Fibroblast of gingiva (primary cell): ENCODE measurements at places on chromosomes 3 and 15.

DNA sequence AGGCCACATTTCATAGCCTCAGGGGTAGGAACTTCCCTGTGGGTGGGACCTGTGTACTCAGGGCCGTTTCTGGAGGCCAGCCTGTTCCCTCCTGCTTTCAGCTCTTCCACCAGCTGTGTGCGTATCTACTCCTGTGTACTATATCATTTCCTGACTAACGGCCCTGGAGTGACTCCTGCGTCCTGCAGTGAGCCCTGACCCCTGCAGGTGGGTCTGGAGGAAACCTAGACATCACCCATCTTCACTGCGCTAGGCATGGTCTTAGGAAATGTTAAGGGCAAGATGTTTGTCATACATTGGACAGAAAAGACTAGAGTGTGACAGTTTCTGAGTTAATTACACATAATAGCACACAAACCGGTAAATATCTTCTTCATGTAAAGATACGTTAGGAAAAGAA, 297.3 kb downstream of the GABRB3 start:
- no peak for DNase-seq

DNA sequence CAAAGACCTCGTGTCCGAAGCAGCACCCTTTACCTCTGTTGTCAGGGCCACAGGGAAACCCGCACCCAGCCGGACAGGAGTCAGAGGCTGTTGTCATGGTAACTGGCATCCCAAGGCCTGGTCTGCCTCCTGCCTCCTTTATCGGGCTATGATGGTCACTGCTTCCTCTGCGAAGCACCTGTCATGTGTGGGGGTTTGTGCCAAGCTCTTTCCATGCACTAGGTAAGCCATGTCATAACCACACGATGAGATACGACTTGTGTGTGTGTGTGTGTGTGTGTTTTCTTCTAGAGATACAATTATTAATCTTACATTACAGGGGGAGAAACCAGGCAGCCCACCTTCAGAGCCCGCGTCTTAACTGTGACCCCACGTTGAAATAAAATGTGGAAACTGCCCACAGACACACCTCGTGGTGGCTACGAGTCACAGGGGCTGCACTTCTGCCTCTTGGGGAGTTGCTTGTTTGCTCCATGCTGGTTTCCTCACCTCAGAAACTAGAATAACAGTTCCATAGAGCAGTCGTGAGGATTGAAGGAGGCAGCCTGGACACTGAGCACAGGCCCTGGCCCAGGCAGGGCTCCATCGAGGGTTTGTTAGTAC, 18.0 kb downstream of the ZDHHC19 start:
- DNase-seq, result no peak

DNA sequence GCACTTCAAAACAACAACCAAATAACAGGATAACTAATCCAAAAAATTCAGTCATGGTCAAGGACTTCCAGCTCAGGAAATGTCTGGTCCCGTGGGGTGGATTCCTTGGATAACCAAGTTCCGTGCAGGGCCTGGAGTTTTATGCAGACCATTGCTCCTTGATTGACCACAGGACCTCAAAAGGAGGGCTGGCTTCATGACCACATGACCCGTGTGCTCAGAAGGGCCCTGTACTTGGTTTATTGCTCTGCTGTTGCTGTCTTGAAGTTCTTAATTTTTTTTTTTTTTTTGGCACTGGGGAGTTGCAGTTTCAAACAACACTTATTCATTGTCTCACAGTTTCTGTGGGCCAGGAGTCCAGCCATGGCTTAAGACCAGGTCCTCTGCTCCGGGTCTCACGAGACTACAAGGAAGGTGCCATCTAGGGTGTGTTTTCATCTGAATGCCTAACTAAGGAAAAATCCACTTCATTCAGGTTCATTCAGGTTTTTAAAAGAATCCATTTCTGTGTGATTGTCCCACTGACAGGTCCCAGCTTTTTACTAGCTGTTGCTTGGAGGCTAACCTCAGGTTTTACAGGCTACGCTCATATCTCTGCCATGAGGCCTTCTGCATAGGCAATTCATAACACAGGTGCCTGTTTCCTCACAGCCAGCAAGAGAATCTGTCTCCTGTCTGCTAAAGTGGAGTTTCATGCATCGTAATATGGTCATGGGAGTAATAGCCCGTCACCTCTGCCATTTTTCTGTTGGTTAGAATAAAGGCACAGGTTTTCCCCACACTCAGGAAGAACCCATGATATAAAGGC, 65.3 kb downstream of the FLNB start:
- no peak for DNase-seq

DNA sequence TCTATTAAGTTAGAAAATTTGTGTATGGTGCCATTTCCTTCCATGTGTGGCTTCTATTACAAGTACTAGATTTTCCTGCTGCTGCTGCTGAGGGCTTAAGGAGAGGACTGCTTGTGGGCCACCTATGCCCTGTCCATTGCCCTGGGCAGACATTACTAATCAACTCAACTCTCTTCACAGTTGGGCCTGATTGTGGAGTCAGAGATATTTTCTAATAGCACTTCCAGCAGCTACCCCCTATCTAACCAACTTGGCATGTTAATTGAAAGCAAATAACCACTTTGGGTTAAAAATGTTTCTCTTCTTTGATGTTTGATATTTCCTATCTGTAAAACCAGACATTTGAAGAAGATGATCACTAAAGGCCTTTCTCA, 242.0 kb downstream of the EDEM1 start:
- DNase-seq, result no peak

GRCh38 chr3:52356126-52356525, 40.0 kb downstream of the DNAH1 start:
- DNase-seq, result no peak

- DNase-seq, result no peak
These were observed 11.3 kb upstream of the TRAK1 start for GRCh38 chr3:42079701-42080452.

GRCh38 chr15:76328106-76328696, 8.4 kb upstream of the ISL2 start:
- no peak for DNase-seq
